ENCODE measurements at places on chromosomes 2 and 18.

GRCh38 chr18:46623541-46623940 lies 33.5 kb downstream of the LOXHD1 start:
- DNase-seq: peak; percentile 31

DNA sequence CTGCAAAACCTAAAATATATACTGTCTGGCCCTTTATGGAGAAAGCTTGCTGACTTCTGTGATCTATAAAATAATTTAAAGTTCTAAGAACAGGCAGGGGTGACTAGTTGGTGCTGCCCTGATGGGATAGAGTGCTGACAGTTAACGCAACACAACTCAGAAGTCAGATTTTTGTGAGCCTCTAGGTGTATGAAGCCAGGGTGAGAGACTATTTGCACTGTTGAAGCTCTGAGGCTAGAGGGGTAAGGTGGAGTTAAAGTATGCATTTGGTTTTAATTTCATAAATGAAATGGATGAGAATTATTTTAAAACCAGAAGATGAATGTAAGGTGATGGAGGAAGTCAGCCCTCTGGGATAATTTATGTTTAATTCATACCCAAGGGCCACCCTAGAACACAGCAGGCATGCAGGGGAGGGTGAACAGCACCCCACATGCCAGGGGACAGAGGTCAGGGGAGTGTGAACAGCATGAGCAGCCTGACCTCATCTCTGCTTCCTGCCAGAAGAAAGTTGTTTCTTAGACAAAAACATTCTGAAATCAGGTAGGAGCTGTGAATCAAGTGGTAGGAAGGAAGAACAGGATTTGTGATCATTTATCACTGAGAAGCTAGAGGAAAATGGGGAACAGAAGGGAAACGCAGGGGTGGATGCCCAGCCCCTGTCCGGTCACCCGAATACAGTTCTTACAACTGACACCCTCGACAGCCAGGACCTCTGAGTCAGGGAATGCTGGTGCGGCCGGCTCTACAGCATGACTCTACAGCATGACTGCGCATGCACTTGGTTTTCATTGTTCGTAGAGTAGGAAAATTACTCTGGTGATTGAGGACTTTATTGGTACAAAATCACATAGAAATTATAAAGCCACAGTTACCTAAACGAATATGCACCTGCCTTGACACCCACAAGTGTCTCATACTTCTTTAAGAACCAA lies 93.1 kb downstream of the MBP start:
- no peak for DNase-seq

GRCh38 chr2:207692206-207693065 lies 19.0 kb upstream of the CCNYL1 start:
- peak; percentile 22 for DNase-seq

GRCh38 chr2:168699844-168700417 lies 102.5 kb upstream of the NOSTRIN start:
- no peak for DNase-seq

GRCh38 chr18:64893349-64893748 lies 744.5 kb upstream of the LINC00305 start:
- DNase-seq: no peak

- DNase-seq: no peak
Measured at GRCh38 chr18:49177071-49177470, 226.3 kb upstream of the SMAD7 start.

- no peak for DNase-seq
Measured at GRCh38 chr2:67242456-67242855, 154.7 kb upstream of the ETAA1 start.

GRCh38 chr2:3268705-3269029 lies 109.0 kb downstream of the EIPR1 start:
- DNase-seq: no peak

DNA sequence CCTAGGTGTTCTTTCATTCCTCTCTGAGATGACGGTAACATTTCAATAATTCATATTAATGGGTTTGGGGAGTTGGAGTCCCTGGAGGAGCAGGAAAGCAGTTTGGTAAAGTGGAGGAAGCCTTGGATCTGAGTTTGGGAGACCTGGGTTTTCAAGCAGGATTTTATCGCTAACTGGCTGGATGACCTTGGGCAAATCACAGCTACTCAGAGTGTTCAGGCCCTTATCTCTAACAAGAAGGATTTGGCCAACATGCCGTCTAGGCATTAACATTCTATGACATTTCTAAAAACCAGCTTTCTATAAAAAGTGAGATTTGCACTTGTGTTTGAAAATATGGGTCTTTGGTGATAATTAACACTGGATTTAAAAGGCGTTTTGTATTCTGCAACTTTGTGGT lies 59.7 kb upstream of the MEX3C start:
- no peak for DNase-seq

- no peak for DNase-seq
Measured at GRCh38 chr2:190891372-190891771, 10.8 kb downstream of the GLS start.

GRCh38 chr2:75627902-75628504 lies 18.6 kb upstream of the MRPL19 start:
- DNase-seq: peak; percentile 61

- DNase-seq: no peak
Measured at GRCh38 chr2:38771632-38772031, 6.4 kb upstream of the GEMIN6 start.

DNA sequence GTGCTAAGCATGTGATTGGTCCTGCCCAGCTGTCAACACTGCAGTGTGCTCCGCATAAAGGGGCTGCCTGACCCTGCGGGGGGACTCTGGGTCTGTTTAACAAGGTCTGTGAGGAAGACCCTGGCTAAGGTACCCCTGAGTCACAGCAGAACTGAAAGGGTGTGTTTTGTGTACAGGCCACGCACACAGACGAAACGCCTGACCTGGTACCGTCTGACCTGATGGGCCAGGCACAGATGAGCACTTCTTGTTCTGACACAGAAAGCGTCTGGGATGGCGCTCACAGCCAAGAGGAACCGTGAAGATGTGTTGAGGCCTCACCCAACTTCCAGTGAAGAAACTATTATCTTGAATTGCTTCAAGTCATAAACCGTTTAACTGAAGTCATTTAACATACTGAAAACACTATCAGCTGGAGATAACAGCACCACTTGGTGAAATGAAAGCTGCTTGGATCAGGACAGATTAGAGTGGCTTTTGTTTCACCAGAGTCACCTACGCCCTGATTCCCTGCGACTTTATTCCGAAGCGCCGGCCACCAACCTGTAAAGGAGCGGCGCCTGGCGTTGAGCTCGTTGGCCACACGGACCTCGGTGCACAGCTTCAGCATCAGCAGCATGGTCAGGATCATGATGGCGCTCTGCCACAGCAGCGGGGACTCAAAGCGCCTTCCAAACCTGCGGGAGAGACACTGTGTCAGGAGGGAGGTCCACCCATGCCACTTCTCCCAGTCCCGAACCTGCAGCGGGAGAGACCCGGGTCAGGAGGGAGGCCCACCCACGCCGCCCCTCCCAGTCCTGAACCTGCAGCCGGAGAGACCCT lies 8.5 kb downstream of the SLC66A2 start:
- no peak for DNase-seq

DNA sequence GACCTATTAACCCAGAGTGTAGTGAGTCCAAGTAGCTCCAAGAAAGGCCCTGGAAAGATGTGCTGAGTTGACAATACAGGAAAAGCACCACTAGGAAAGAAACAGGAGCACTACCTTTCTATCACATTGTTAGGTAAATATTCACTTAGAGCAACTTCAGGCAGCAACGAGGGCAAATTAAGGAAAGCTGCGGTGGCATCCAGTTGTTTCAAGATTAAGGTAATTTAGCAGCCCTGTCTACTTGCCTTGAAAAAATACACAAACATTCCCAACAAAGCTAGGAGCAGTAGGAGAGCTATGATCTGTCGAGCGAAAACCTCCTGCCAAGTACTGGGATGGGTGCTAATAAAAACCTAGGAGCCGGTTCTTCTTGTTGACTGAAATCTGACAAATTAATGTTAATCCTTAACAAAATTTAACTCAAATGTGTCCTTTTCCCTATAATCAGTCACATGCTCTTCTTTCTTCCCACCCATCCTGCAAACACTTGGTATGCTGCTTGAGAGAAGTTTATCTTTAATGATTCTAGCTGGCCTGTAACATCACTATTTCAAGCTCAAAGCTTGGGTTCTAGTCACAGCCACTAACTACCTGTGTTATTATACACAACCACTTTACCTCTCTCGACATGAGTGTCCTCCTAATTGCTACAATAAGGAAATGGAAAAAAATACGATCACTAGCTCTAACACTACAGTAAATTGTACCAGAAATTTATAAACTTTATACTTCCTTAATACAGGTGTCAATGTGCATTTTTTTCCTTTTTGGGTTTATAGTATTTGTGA lies 2.0 kb downstream of the ACAA2 start:
- DNase-seq: no peak

- no peak for DNase-seq
Measured at GRCh38 chr2:191220671-191221070, 24.5 kb upstream of the MYO1B start.

- DNase-seq: no peak
Measured at GRCh38 chr2:74764429-74765272, 69.3 kb upstream of the HK2 start.

DNA sequence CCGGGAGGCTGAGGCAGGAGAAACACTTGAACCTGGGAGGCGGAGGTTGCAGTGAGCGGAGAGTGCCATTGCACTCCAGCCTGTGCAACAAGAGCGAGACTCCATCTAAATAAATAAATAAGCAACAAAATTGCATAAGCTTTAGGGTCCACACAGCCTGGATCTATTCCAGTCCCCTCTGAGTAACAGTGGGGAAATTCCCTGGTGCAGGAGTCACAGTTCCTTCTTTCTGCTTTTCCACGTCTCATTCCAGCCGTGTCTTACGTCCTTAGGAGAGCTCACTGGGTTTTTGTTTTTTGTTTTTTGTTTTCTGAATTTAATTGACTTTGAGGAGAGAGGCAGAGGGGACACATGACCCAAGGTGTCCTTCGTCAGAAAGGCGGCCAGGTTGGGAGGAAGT lies 44.6 kb downstream of the B3GNT2 start:
- DNase-seq: no peak

DNA sequence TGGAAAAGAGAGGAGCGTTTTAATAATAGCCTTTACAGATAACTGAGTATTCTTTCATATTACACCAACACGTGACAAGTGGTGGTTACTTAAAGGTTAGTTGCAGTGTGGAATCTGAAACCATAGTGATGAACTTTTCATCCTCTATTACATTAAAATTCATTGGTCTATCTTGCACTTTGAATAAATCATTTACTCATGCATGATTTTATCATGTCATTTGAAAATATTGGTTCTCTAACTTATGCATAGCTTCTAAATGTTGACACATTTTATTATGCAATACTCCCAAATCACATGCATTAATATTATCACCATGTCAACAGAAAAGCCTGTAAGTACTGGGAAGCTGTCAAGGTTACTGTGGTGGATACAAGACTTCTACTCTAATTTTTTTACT lies 1432.2 kb downstream of the LRP1B start:
- no peak for DNase-seq

DNA sequence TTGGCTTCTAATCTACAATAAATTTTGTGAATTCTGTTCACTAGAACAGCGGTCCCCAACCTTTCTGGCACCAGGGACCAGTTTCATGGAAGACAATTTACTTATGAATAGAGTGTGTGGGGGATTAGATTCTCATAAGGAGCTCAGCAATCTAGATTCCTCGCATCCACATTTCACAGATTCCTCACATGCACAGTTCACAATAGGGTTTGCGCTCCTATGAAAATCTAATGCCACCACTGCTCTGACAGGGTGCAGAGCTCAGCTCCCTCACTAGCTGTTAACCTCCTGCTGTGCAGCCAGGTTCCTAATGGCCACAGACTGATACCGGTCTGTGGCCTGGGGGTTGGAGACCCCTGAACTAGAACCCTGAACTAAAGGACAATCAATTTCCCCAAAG lies 1568.6 kb upstream of the NXPH2 start:
- DNase-seq: no peak

GRCh38 chr2:30217644-30218337 lies 13.5 kb upstream of the LBH start:
- DNase-seq: no peak

GRCh38 chr2:30276455-30276911 lies 45.1 kb downstream of the LBH start:
- DNase-seq: no peak

GRCh38 chr2:171798156-171798820 lies 95.8 kb downstream of the SLC25A12 start:
- DNase-seq: no peak

DNA sequence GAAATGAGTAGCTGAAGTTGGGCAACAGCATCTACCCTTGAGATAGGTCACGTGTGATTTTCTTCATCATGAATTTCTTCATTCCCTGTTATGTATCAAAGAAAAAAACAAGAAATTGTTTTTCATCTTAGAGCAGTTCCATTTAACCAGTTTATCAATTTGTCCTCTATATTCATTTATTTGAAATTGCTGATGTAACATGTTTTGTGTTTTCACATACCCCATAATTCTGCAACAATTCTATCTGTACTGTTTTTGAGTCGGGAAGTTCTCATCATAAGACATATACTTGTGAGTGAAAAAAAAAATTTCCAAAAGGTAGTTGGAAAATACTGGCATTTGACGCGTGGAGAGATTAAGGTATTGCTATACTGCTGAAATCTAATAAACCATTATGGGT lies 422.6 kb upstream of the REG3G start:
- no peak for DNase-seq

GRCh38 chr2:1068822-1069221 lies 118.2 kb downstream of the SNTG2 start:
- no peak for DNase-seq

- peak; percentile 73 for DNase-seq
Measured at GRCh38 chr18:32091724-32092421, at the start of gene RNF138. TSS of gene RNF138 (plus strand) at chr18:32091874. CDS start at chr18:32092777, 903 bp downstream.

DNA sequence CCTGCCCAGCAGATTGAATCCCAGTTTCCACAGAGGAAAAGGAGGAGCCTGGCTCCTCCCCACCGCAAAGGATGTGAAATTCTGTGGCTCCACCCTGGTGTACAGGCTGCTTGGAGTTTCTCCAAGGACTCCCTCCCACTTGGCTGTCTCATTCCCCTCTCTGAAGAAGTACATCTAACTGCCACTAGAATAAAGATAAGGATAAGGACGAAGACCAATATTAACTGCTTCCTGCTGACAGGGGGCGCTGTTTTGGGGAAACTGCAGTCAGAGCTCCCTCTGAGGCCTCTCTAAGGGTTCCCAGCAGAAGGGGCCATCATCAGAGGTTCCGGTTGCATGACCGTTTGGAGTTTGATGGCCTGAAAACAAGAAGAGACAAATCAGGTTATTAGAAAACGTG lies 790.9 kb downstream of the CPS1 start:
- DNase-seq: no peak

- no peak for DNase-seq
Measured at GRCh38 chr2:181741756-181742155, 61.4 kb upstream of the NEUROD1 start.

DNA sequence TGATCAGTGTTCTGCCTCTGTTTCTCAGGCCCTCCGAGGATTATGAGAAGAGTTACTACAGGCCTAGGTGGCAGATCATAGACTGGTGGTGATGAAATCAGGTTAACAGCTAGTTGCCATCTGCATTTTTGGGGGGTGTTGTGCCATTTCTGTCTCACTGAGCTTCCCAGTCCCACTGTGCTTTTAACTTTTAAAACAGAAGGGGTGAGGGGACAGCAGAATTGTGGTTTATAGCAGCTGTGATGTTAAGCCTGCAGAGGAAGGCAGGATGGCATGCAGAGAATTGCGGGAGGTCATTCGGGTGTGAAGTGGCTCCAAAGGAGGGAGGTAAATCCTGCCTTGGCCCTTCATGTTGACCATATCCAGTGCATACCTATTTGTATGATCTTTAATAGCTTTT lies 5.0 kb downstream of the CAB39 start:
- DNase-seq: no peak

GRCh38 chr2:8833853-8834252 lies 3.6 kb downstream of the KIDINS220 start:
- no peak for DNase-seq
